ENCODE measurements at places on chromosomes 1 and 21.

- DNase-seq: no peak
Measured at GRCh38 chr1:167210966-167211674, 9.6 kb upstream of the POU2F1 start.

DNA sequence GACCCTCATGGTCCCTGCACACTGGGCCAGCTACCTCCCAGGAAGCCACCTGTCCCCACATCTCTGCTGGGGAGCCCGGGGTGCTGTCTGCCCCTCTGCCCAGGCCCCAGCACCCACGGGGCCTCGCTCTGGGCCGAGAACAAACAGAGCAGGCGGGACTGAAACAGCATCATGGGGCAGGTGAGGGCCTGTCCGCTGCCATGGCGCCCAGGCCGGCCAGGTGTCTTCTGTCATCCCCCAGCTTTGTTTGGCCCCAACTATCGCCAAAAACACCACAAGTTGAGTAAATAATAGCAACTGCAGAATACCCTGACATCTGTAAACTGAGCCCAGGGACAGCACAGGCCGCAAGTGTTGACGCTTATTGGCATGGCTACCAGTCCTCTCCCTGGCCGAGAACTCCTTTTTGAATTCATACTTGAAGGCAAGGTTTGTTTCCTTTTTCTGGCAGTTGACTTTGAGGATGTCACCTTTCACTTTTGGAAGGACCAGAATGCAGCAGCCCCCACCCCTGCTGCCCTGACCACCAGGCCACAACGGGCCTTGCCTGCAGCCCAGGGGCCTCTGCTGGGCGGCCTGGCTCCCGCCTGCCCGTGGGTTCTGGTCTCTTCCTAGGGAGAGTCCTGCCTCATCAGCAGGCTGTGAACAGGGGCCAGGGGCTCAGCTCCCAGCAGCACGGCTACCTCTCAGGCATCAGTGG is 152.7 kb downstream of the CASZ1 start:
- DNase-seq: no peak

GRCh38 chr1:53957194-53957818 is 11.2 kb downstream of the LRRC42 start:
- DNase-seq: no peak

DNA sequence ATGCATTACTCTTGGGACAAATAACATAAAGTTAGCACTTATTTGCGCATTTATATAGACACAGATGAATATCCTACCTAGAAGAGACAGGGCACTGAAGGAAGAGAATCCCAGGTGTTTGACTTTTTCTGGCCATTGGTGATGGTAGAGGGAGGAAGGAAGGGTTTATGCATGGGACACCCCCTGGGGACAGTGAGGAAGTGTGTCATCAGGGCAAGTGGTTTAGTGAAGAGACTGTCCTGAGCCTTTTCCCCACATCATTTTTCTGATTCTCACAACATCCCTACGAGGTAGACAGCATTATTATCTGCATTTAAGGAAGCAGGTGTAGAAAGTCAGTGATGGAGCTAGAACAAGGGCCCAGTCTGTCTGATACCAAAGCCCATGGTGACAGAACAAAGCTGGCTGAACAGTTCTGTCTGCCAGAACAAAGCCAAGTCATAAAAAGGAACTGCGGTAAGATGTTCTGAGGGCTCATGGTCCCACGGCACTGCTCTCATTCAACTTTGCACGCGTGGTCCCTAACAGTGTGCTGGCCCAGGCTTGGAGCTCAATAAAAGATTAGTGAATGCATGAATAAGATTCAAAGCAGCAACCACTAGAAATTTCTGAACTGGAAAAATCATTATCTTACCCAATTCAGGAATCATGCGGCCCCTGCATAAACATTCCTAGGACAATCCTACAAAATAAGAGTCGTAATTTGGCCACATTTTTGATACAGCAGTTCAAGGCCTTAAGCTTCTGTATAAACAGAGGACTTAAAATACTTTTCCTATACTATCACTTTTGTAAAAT is 12.2 kb upstream of the CDC42BPA start:
- no peak for DNase-seq

DNA sequence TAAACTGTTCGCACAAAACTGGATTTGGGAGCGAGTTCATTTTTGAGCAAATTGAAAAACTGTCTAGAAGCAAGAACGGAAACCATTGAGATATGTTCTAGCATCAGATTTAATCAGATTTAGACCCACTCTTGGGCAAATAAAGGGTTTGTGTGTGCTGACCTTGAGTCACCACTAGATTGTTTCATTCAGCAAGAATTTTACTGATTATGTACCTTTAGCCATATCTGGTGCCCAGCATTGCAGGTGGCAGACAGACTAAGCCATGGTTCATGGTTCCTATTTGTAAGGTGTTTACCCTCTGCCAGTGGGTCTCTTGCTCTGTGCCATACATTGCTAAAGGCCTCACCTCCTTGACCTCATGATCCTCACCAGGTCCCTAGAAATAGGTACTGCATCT is 1.4 kb downstream of the NUDC start:
- DNase-seq: no peak

DNA sequence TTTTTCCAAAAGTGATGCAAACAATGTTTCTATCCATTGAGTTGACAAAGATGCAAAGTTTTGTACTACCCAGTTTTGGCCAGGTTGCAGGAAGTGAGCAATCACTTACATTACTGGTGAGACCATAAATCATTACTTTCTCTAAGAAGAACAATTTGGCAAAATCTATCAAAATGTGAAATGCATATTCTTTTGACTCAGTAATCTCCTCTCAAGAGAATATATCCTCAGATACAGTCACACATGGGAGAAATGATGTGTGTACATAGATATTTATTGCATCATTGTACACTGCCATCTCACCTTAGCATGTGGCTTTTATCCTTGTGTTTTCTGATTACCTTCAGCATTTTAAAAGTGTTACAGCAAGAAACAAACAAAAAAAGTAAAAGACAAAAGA is 52.4 kb upstream of the FMO3 start:
- no peak for DNase-seq

- no peak for DNase-seq
Measured at GRCh38 chr1:236502579-236502971, 21.2 kb upstream of the LGALS8 start.

DNA sequence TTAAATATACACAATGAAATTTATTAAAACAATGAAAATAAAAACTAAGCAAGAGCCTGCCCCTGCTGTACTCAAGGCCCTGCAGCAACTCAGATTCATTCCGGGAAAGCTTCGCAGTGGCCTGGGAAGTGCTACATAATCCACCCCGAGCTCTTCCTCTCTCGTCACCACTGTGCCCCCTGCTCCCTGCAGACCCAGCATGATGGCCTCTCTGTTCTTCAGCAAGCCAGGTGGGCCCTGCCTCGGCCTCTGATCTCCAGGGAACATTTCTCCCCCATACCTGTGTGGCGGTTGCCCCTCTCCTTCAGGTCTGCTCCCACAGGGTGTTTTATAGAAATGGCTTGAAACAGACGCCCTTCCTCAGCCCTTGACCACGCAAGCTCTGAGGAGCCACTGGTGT is 10.6 kb downstream of the RNF187 start:
- DNase-seq: no peak

DNA sequence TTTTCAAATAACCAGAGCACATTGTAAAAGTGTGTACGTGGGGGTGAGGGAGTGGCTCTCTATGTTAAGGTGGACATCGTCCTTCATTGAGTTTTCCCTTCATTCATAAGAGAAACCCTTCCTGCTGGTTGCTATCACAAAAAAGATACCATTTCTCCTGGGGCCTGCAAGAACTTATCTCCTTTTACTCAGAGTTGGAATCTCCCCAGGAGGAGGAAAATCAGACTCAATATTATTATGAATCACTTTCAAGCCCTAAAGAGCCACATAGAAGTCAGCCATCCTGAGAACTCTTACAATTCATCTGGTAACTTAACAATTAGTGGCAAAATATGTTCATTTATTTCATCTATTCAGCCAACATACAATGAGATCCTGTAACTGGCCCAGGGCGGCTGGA is 27.1 kb upstream of the TGFBR3 start:
- no peak for DNase-seq

DNA sequence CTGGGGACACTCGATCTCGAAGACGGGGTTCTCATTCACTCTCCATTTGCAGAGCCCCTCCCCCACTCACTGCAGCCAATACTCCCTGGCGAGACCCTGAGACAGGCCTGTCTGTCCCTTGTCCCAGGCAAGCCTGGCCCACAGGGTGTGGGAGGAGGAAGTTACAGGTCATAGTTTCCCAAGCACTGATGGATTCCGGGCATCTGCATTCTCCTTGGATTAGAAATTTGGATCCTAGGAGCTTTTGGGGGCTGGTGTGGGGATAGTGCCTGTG is 11.3 kb downstream of the WNT3A start:
- no peak for DNase-seq

GRCh38 chr1:7688659-7689058 is 82.4 kb upstream of the VAMP3 start:
- no peak for DNase-seq

GRCh38 chr21:31092832-31093625 is 54.8 kb upstream of the KRTAP19-8 start:
- DNase-seq: no peak

DNA sequence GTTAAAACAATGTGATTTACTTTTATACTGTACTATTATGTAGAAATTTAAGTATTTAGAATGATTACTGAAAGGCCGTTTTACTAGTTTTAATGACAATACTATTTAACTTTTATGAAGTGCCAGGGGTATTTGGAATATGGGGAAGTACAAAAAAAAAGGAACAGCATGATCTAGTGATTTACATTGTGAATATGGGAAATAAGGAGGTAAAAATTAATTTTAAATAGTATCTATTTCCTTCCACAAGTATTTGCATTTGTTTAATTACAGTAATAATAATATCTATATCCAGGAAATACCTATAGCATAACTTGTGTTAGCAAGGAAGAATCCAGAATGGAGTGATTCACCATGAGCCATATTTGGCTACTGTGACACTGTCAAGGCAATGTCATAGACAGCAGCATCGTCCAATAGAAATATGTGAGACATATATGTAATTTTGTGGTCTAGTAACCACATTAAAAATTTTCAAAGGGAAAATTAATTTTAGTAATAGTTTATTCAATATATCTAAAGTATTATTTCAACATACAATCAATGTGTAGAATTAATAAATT is 22.0 kb downstream of the CNST start:
- DNase-seq: no peak

DNA sequence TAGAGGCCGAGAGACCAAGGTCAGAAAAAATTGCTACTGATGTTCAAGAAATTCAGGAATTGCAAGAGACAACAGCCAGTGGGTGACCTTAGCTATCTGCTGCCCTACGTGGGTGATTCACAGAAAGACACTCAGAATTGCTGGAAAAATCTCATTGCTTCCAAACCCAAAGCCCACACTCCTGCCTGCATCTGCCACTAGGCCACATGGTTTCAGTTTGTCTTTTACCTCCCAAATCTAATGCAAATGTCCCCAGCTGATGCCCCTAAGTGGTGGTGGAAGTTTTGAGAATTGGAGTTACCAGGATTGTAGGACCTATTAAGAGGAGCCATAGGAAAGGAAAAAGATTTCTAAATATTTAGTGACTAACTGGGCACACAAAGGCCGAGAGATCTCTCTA is 341.5 kb upstream of the CHRM3 start:
- DNase-seq: no peak

DNA sequence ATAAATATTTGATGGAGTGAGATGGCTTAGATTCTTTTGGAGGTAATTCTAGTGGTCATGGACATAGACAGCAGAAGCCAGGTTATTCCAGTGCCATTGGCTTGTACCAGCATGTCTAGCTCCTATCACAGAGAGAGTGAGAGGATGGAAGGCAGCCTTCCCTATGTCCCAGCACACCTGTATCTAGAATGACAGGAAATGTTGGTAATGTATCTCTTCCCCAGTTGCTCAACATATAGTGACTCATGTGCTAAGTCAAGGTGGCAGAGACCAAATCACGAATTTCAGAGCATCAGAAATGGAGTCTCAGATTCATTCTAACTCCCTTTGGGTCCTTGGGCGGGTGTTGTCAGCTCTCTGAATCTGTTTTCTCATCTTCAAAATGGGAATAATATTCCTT is 28.4 kb downstream of the METTL13 start:
- DNase-seq: no peak

DNA sequence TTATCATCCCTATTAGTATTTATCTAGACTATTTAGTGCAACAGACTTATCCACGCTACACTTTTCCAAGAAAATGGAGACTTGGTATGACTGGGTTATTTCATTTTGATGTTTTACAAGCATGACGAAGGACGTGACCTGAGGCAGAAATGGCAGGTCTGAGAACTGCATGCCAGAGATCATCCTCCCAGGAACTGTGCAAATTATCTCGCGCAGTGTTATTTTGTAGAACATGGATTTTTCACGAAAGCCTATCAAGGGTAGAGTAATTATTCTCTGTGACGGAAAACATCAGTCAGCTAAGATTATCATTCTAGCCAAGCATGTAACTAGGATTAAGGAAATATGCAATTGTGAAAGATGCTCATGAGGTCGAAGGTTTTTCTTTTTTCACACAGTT is 361.5 kb upstream of the AJAP1 start:
- DNase-seq: no peak

DNA sequence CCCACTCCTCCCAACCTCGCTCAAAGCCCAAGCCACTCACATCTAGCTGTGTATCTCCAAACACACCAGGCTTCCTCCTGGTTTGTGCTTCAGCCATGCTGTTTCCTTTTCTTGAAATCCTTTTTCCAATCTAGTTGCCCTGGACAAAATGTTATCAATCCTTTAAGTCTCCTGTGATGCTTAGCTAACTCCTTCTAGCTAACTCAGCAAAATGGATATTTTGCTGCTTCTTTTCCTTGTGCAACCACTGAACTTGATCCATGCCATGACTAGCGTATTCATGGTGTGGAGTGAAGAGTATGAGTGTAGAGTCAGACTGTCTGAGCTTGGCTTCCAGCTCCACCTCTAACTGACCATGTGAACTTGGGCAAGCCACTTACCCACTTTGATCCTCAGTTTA is 33.9 kb upstream of the FAM78B start:
- DNase-seq: no peak

DNA sequence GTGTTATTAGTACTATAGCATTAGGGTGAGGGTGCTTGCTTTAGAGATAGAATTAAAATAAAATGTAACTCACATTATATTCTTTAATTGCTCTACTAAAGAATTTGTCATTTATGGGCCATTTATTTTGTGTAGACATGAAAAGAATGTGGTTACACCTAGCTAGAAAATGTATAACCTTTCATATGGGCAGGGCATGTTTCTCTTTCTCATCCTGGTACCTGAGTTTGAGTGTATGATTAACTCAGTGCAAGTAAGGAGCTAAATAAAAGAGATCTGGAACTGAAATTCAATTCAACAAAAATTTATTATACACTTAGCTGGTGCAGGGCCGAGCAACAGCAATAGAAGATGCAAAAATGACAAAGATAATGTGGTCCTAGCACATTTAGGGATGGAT is 47.4 kb downstream of the MAP3K7CL start:
- DNase-seq: no peak

- DNase-seq: no peak
Measured at GRCh38 chr1:3879787-3880428, 20.2 kb downstream of the C1orf174 start.

- DNase-seq: no peak
Measured at GRCh38 chr1:25634066-25634465, 17.5 kb downstream of the MAN1C1 start.

All from activated CD4-positive, CD25-positive, alpha-beta regulatory T cell treated with anti-CD3 and anti-CD28 coated beads, Interleukin-2, amount 50 U/mL, for 16 hours (primary cell).